ENCODE measurements at places on chromosomes 5 and 9.

- DNase-seq = no peak
Observed at GRCh38 chr9:135989722-135990467, 28.7 kb upstream of the UBAC1 start.

DNA sequence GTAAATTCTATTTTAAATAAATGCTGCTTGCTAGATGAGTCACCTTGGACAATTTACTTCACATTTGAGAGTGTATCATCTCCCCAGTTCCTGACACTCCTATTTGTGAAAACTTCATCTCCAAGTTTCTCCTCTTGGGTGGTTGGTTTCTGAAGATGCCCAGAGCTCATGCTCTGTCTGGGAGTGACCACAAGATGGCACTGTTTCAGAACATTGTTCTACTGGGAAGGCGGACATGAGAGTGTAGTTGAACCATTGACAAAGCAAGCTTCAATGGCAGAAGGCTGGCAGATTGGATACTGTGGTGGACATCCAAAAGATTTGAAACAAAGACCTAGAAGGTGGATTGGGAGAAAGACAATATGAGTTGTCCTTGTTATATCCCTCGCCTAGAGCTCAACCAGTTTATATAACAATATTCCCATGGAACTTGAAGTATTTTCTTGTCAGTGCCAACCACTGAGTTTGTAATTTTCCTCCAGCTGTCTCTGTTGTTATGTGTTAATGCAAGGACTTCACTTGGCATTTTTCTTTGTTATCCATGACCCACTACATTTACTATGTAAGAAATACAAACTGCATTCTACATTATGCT, 234.3 kb upstream of the ANKH start:
- peak; percentile 49 for DNase-seq

- DNase-seq = peak; percentile 27
Observed at GRCh38 chr5:143002459-143003327, 232.5 kb downstream of the ARHGAP26 start.

DNA sequence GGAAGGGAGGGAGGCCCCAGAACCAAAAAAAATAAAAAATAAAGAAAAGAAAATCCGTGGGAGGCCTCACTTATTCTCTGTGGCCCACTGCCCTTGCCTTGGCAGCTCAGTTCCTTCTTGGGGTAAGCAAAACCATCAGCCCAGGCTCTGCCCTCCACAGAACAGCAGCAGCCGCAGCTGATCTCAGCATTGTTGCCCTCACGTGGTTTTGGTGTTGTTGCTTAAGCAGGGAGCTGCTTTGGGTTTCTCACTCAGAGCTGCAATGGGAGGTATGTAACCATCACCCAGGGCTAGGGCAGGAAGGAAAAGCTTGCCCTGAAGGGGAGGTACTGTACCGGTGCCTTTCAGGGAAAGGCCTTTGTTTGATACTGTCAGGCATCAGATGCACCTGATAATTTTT, 374.7 kb upstream of the WWC1 start:
- DNase-seq = no peak

DNA sequence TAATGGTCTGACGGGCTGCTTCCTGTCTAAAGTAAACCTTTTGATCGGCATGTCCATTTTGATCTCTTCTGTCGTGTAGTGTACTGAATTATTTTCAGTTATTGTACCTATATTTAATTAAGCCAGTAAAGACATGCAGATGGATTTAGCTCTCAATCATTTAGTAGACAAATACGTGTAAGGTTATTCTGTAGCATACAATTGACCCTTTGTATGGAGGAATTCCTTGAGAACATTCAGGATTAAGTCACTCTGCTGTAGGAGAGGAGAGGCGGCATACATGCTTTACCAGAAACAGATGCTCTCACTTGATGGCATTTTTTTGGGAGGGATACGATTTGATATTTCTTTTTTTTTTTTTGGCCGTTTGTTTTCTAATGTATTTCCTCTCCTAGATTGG, 141.0 kb downstream of the PBX3 start:
- no peak for DNase-seq

DNA sequence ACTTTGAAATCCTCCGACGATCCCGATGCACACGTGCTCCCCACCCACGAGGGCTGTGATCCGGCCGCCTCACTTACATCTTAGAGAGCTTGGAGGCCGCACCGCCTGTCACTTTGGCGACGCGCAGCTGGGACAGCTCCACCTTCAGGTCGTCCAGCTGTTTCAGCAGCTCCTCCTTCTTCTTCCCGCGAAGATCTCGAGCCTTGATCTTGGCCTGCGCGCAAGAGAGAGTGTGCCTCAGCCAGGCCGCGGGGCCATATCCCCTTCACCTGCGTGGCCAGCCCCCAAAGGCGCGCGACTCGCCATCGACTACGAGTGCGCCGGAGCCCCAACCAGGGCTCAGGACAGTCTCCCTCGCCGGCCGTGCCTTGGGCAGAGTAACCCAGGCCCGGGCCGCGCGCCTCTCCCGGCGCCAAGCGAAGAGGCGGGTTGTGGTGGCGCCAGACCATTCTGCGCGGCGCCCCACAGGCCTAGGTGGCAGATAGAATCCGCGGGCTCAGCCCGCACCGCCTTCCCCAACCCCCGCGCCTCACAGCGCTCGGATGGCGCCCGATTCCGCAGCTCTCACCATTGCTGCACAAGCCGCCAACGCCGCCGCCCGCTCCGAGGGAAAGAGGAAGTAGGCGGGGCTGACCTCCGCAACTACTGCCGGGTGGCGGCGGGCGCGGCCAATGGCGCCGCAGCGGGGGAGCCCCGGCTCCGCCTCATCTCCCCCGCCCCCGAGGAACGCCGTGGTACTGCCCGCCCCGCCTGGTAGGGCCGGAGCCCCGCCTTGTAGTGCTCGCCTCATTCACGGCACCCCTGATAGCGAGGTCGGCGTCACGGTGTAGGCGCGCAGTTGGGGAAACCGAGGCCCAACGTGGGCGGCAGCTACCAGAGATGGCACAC, at the start of the genes ARPC5L and RPL35:
ARPC5L (plus strand) TSS at position 789 of the 888 bp plus-strand sequence. CDS start 7,161 bp downstream, outside the sequence.
RPL35 (minus strand) TSS at position 616 of the 888 bp plus-strand sequence; CDS start at position 571, 45 bp downstream.
- peak; percentile 97 for DNase-seq

- DNase-seq = no peak
Observed at GRCh38 chr9:6330958-6331634, 2.9 kb downstream of the TPD52L3 start.

DNA sequence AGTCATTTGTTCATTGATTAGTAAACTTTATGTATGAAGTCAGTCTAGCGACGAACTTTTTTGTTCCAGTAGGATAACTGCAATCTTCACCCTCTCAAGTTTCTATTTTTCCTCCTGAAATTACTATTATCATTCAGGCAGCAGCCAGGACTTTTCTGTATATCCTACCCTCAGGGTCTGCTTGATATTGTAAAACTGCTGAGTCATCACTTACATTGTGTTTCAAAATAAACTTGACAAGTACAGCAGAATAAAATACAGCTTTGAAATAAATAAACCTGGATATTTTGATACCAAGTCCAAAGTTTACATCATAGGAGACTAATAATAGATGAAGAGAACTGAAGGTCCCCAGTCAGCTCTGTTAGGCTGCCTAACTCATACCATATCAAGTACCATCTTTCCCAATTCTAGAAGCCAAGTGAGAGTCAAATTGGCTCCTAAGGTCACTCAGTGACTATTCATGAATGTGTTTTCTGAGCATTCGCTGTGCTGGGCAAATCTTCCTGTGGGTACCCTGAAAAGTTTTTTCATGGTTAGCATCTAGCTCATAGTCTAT, 234.6 kb downstream of the PARP8 start:
- no peak for DNase-seq

DNA sequence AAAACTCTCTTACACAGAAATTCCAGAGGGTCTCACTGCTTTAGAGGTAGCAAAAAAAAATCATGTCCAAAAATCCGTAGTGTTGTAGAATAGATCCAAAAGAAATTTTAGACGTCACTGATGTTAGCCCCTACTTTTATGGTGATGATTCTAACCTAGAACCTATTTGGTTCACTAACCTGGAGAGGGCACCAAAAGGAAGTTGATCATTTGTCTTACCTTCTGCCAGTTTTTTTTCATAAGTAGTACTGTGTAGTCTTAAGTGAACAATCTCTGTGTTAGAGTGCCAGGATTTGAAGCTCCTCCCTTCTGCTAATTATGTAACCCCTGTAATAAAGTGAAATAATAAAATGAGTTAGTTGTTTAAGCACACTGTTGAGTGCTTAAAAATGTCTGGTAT, 215.2 kb downstream of the SMARCA2 start:
- no peak for DNase-seq

GRCh38 chr9:34233672-34234071, 54.8 kb downstream of the UBAP1 start:
- DNase-seq = peak; percentile 58

- no peak for DNase-seq
Observed at GRCh38 chr9:134336228-134336627, 10.0 kb downstream of the RXRA start.

DNA sequence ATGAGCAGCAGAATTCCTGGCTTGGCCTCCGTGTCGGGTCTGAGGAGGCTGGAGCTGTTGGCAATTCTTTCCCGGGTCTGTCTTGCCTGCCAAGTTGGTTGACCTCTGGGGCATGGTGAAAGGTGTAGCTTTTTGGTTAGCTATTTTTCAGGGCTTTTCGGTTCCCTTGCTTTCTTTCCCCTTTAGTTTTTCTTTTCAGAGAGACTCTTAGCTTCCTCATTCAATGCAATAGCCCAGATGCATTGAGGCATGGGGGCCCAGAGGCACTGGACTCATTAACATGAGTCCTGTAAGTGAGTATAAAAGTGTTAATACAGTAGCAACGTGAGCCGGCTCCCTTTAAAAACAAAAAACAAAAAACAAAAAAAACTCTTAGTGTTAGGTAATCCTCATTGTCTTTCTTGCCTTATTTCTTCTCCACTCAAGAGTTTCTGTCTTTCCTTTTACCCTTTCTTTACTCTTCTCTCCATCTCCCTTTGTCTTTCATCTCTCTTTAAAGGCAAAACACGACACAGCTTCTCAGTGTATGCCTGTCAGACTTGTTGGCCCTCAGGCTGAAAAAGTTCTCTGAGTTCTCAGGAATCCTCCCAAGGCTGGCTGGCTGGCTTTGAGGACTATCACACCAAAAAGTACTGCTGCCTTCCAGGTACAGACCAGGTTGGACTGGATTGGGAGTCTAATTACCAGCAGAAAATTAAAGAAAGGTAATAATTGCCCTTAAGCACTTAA, 289.9 kb upstream of the TUT7 start:
- DNase-seq = no peak

GRCh38 chr5:84304599-84304998, 80.1 kb downstream of the EDIL3 start:
- DNase-seq = no peak

DNA sequence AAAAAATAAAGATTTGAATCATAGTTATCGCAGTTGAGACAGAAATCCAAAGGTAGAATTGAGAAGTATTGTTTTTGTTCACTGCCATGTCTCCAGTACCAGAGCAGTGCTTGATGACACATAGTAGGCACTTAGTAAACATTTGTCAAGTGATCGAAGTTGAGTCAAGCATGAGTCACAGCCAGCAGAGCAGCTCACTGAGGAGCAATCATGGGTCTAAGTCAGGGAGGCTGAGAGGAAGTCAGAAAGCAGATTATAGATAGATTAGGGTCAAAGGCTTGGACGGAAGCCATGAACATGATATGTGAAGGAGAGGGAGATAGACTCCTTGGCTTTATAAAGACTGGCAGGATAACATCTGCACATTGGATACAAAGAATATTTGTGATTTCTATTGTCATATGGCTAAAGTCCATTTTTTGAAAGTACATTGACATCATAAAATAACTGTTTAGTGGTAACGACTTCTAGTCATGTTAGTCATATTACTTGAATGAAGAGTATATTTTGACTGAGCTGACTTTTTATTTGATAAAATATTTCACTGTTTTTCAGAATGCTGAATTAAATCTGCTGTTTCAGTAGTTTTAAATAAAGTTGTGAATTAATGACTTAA, 168.5 kb downstream of the RAB3C start:
- peak; percentile 87 for DNase-seq

- no peak for DNase-seq
Observed at GRCh38 chr5:119750887-119751733, 121.8 kb downstream of the FAM170A start.

- DNase-seq = no peak
Observed at GRCh38 chr5:77305956-77306355, 95.5 kb downstream of the PDE8B start.

- no peak for DNase-seq
Observed at GRCh38 chr5:175816348-175816747, 55.0 kb upstream of the CPLX2 start.

GRCh38 chr5:139470821-139471300, at the start of gene SMIM33:
Gene SMIM33, plus strand, starts transcription at chr5:139471004. Its CDS starts 118 bp downstream, at chr5:139471122.
- no peak for DNase-seq

DNA sequence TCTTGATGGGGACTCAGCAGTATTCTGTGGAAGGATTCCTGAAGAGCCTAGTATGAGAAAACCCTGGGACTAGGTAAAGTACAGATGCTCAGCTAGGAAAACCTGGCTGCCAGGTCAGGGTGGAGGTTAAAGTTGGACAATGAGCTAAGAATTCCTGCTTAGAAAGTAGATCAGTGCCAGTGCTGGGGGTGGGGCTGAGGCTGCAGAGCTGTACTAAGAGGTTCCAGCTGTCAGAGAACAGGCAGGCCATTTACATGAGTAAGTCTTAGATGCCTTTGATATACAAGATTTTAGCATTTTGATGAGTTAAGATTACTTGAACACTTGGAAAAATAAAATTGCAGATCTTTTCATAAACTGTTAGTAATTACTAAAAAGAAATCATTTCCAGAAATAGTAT, 332.3 kb upstream of the NUDT12 start:
- no peak for DNase-seq

GRCh38 chr5:81506900-81507588, 113.1 kb upstream of the ACOT12 start:
- peak; percentile 93 for DNase-seq

- peak; percentile 87 for DNase-seq
Observed at GRCh38 chr5:115838885-115839518, 2.4 kb downstream of the ATG12 start.

GRCh38 chr5:123937230-123937629, 425.3 kb downstream of the CSNK1G3 start:
- peak; percentile 72 for DNase-seq

GRCh38 chr5:88509403-88509802, 240.8 kb upstream of the TMEM161B start:
- DNase-seq = no peak

DNA sequence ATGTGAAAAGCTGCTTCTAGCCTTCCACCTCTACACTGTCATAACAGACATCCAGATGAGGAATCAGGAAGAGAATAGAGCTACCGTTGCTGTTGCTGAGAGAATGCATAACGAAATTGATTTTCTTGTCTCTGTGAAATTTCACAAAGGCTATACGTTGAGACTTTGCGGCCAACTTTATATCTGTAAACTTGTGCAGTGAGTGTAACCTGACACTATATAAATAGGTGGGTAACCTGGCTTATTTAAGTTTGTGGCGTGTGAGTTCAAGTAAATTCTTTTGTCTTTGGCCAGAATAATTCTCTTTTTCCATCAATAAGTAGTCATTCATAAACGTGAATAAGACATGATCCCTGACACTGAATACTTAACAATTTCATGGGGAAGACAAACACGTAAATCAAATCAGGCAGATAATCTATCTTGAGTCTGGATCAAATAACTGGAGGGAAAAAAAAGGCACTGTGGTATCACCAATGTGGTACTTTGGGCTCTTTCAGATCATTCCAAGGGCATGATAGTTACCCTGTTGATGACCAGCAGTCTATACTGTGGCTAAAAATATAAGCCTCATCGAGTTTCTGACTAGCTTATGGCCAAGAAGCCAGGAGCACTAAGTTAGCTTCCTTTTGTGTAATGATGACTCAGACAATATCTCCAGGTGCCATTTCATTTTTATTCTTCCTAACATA, 98.2 kb upstream of the RASA1 start:
- DNase-seq = peak; percentile 50

- DNase-seq = peak; percentile 8
Observed at GRCh38 chr9:76912636-76913275, 6.8 kb upstream of the PRUNE2 start.

Measured in RKO (cell line).